ENCODE measurements at places on chromosomes 13 and 19. TPM values are rescaled to one million over a fixed set of nuclear protein-coding genes. Genes with fewer than 3 reads are reported as not detected.

Gene CAPS
- total RNA-seq, result 14.4 TPM

Gene CLIP3
- 7.1 TPM for total RNA-seq

Gene MBD3L2
- total RNA-seq, result not detected

Gene SLITRK6
- not detected for total RNA-seq

GRCh38 chr13:97339988-97340749 is 93.8 kb upstream of the RAP2A start:
- no peaks in the 10 kb centered on the region for H3K36me3 ChIP-seq
- H3K27ac ChIP-seq, result peak overlapping the region; percentile 47
- no peaks in the 10 kb centered on the region for H3K4me1 ChIP-seq
- no peak for DNase-seq

- H3K4me3 ChIP-seq, result no peak overlapping the region
- no peaks in the 10 kb centered on the region for H3K4me1 ChIP-seq
- H3K27me3 ChIP-seq, result no peaks in the 10 kb centered on the region
- H3K27ac ChIP-seq, result no peak overlapping the region
Measured at GRCh38 chr13:73390100-73390499, 331.3 kb downstream of the KLF5 start.

GRCh38 chr19:49469828-49470614 is 4.0 kb upstream of the FLT3LG start:
- no peak overlapping the region for H3K4me3 ChIP-seq
- DNase-seq, result no peak
- no peaks in the 10 kb centered on the region for H3K27me3 ChIP-seq
- no peak overlapping the region for H3K27ac ChIP-seq
- no peaks in the 10 kb centered on the region for H3K4me1 ChIP-seq

- no peak overlapping the region for H3K27ac ChIP-seq
- no peaks in the 10 kb centered on the region for H3K36me3 ChIP-seq
- peaks cover 16% of the 10 kb centered on the region for H3K4me1 ChIP-seq
- H3K27me3 ChIP-seq, result no peaks in the 10 kb centered on the region
Measured at GRCh38 chr13:31890946-31891345, 140.6 kb upstream of the FRY start.

DNA sequence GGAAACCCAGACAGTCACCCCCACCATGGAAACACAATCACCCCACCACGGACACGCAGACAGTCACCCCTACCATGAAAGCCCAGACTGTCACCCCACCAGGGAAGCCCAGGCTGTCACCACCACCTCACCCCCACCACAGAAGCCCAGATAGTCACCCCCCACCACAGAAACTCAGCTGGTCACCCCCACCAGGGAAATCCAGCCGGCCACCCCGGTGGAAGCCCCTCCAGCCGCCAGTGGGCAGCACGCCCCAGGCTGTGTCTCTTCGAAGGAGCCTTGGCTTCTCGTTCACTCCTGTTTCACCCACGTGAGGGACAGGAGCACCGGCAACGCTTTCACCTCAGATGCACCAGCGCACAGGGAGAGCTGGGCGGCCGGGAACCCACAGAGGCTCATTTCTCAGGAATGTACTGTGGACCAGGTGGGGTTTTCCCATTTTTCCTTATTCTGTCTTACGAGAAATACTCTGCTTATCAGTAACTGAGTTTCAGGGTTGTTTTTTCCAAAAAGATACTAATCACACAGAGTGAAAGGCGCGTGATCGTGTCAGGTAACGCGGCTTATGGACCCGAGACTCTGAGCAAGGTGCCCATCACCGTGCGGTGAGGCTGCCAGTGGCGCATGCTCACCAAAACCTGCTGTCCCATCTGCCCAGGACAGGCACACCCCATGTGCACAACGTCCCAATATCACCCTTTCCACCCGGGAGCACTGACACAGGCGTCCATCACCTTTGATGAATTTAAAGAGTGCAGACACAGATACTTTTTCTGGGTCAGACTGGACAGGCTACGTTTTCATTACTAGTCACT is 28.0 kb downstream of the CARS2 start:
- no peak overlapping the region for H3K4me3 ChIP-seq
- H3K27ac ChIP-seq, result no peak overlapping the region
- no peaks in the 10 kb centered on the region for H3K4me1 ChIP-seq
- peak; percentile 13 for DNase-seq
- H3K27me3 ChIP-seq, result no peaks in the 10 kb centered on the region

GRCh38 chr13:91946498-91947070 is 548.2 kb downstream of the GPC5 start:
- H3K4me3 ChIP-seq, result no peak overlapping the region
- no peaks in the 10 kb centered on the region for H3K4me1 ChIP-seq
- H3K36me3 ChIP-seq, result no peaks in the 10 kb centered on the region
- H3K27me3 ChIP-seq, result no peaks in the 10 kb centered on the region
- H3K27ac ChIP-seq, result no peak overlapping the region
- DNase-seq, result peak; percentile 49

GRCh38 chr13:99305158-99305557 is 2.0 kb downstream of the GPR183 start:
- H3K4me3 ChIP-seq, result no peak overlapping the region
- DNase-seq, result no peak
- H3K36me3 ChIP-seq, result no peaks in the 10 kb centered on the region
- H3K27me3 ChIP-seq, result no peaks in the 10 kb centered on the region
- peak overlapping the region; percentile 19 for H3K27ac ChIP-seq

DNA sequence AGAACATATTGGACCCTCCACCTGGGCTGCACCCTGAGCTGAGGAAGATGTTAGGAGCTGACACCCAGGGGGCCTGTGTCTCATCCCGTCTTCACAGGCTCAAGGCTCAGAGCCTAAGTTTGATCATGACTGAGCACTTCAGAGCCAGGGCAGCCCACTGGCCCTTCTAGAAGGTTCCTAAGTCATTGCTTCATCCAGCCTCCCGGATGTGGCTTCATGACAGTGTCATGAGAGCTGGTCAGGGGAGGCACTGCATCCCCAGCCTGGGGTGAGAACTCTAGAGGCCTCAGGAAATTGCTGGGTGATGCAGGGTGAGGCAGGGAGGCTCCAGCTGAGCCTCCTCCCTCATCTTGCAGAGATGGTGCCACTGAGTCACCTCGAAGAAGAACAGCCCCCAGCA is 24.9 kb upstream of the PIK3R2 start:
- H3K4me1 ChIP-seq, result no peaks in the 10 kb centered on the region
- no peak for DNase-seq
- H3K27ac ChIP-seq, result no peak overlapping the region
- peaks cover 2% of the 10 kb centered on the region for H3K36me3 ChIP-seq
- no peaks in the 10 kb centered on the region for H3K27me3 ChIP-seq

- peaks cover 38% of the 10 kb centered on the region for H3K4me1 ChIP-seq
- DNase-seq, result peak; percentile 89
- peak overlapping the region; percentile 79 for H3K27ac ChIP-seq
- H3K36me3 ChIP-seq, result no peaks in the 10 kb centered on the region
- H3K27me3 ChIP-seq, result no peaks in the 10 kb centered on the region
- H3K4me3 ChIP-seq, result no peak overlapping the region
Measured at GRCh38 chr19:47190167-47190727, 40.8 kb downstream of the BBC3 start.

- DNase-seq, result peak; percentile 18
- H3K27me3 ChIP-seq, result no peaks in the 10 kb centered on the region
- H3K27ac ChIP-seq, result no peak overlapping the region
- no peaks in the 10 kb centered on the region for H3K36me3 ChIP-seq
Measured at GRCh38 chr13:79799059-79799867, 318.3 kb downstream of the NDFIP2 start.

- no peaks in the 10 kb centered on the region for H3K4me1 ChIP-seq
- H3K4me3 ChIP-seq, result peak overlapping the region; percentile 41
- H3K27me3 ChIP-seq, result peaks cover 18% of the 10 kb centered on the region
- H3K36me3 ChIP-seq, result no peaks in the 10 kb centered on the region
Measured at GRCh38 chr19:17025991-17026658, 485 bp downstream of the CPAMD8 start.

DNA sequence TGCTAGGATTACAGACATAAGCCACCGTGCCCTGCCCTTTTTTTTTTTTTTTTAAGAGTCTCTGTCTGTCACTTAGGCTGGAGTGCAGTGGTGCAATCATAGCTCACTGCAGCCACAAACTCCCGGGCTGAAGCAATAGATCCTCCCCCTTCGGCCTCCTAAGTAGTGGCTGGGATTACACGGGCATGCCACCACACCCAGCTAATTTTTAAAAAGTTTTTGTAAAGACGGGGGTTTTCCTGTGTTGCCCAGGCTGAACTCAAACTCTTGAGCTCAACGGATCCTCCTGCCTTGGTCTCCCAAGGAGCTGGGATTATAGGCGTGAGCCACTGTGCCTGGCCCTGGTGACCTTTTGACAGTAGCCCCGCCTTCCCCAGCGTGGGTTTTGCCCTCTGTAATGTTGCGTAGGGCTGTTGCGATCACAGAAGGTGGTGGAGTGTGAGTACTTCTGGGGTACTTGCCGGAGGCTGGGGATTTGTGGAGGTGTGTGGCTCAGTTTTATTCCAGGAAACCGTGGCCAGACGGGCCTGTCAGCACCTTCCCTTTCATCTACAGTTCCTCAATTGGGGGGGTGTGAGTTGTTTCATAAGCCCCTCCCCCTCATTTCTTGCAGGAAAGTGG is 11.6 kb upstream of the RETN start:
- H3K4me1 ChIP-seq, result no peaks in the 10 kb centered on the region
- H3K4me3 ChIP-seq, result no peak overlapping the region
- H3K36me3 ChIP-seq, result no peaks in the 10 kb centered on the region
- DNase-seq, result no peak

DNA sequence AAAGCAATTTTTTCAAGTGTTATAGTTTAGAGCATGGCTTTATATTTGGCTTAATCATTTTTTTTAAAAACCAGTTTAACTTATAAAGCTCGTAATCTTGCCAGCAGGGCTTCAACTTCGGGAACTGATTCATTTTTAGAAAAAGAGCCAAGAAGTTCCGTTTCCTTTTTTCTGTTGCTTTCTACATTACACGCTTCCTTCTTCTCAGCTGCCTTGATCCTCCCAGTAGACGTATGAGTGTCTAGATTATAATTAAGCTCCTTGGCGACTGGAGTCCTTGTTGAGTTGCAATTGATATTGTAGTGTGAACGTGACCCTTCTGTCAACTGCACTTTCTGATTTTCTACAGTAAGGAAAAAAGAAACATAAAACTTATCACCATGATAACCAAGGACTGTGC is 497.2 kb downstream of the DIAPH3 start:
- no peak overlapping the region for H3K27ac ChIP-seq
- H3K36me3 ChIP-seq, result no peaks in the 10 kb centered on the region
- H3K4me3 ChIP-seq, result no peak overlapping the region
- peaks cover 22% of the 10 kb centered on the region for H3K4me1 ChIP-seq

- H3K4me3 ChIP-seq, result peak overlapping the region; percentile 12
- peaks cover 61% of the 10 kb centered on the region for H3K27me3 ChIP-seq
- H3K36me3 ChIP-seq, result no peaks in the 10 kb centered on the region
- no peak overlapping the region for H3K27ac ChIP-seq
- peaks cover 1% of the 10 kb centered on the region for H3K4me1 ChIP-seq
Measured at GRCh38 chr13:52846567-52847321, 1.7 kb downstream of the PCDH8 start.

DNA sequence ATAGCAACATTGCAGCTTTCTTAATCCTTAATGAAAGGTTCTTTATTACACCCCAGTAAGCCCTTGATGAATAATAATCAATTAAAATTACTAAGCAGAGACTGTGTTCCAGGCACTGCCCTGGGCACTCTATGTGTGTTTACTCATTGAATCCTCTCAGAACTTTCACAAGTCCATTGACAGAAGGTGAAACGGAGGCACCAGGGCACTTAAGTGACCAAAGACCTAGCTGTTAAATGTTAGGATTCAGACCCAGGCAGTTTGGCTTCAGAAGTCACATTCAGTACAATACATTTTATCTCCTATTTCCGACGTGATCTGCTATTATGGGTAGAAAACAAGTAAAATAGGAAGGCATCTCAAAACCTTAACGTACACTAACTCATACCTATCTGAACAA is 2.7 kb downstream of the GPR183 start:
- H3K27me3 ChIP-seq, result no peaks in the 10 kb centered on the region
- H3K27ac ChIP-seq, result no peak overlapping the region
- no peak overlapping the region for H3K4me3 ChIP-seq
- DNase-seq, result no peak

DNA sequence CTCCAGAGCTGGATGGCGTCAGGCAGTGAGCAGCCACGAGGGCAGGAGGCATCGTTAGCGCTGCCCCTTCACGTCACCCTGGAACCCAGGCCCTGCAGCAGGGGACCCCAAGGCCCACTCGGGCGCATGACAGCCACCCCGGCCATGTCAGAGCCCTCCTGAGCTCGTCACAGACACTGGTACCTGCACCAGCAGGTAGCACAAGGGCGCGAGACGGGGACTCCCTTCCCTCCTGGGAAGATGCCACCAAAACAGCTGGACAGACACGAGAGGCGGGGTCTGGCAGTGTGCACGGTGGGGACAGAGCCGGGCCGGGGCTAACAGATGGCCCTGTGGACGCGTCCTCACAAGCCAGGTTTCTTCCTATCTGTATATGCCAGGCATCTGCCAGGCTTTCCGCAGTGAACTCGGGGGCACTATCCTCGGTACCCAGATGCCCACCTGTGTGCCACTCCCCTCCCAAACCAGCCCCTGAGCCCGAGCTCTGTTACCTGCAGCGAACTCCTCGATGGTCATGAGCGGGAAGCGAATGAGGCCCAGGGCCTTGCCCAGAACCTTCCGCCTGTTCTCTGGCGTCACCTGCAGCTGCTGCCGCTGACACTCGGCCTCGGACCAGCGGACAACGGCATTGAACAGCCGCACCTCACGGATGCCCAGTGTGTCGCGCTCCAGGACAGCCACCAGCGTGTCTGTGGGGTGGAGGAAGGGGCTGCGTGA is 25.8 kb downstream of the BTBD2 start:
- H3K27ac ChIP-seq, result no peak overlapping the region
- no peak overlapping the region for H3K4me3 ChIP-seq
- no peaks in the 10 kb centered on the region for H3K4me1 ChIP-seq
- H3K27me3 ChIP-seq, result no peaks in the 10 kb centered on the region
- no peak for DNase-seq

DNA sequence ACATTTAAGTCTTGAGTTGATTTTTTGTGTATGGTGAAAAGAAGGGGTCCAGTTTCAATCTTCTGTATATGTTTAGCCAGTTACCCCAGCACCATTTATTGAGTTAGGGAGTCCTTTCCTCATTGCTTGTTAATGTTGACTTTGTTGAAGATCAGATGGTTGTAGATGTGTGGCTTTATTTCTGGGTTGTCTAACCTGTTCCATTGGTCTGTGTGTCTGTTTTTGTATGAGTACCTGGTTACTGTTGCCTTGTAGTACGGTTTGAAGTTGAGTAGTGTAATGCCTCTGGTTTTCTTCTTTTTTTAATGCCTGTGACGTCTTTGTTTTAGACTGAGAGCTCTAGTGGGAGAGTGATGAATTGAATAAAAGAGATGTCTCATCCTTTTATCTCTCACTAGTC is 83.2 kb downstream of the NBEA start:
- no peaks in the 10 kb centered on the region for H3K36me3 ChIP-seq
- no peaks in the 10 kb centered on the region for H3K27me3 ChIP-seq
- no peak overlapping the region for H3K4me3 ChIP-seq
- DNase-seq, result no peak
- no peaks in the 10 kb centered on the region for H3K4me1 ChIP-seq

DNA sequence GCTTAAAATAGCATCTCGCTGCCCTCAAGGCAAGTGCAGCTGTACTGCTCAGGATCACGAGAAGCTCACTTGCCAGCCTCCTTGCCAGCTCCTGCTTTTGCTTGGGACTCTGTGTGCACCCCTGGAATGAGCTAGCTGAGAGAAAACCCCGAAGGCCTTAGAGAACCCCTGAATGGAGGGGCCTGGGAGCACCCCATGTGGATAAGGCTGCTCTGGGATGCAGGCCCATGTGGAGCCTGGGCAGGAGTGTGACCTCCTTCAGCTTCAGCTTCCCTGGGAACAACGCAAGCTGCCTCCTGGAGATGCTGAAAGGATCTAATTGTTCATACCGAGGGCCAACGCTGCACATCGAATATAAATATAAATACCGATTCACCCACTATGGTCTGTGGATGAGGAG is 109.2 kb downstream of the HSPH1 start:
- no peak for DNase-seq
- H3K36me3 ChIP-seq, result no peaks in the 10 kb centered on the region
- H3K27ac ChIP-seq, result no peak overlapping the region
